Pulmonary artery endothelial cell (primary cell): ENCODE measurements at places on chromosomes 6 and 20. TPM values are rescaled to one million over a fixed set of nuclear protein-coding genes. Genes with fewer than 3 reads are reported as not detected.

DNA sequence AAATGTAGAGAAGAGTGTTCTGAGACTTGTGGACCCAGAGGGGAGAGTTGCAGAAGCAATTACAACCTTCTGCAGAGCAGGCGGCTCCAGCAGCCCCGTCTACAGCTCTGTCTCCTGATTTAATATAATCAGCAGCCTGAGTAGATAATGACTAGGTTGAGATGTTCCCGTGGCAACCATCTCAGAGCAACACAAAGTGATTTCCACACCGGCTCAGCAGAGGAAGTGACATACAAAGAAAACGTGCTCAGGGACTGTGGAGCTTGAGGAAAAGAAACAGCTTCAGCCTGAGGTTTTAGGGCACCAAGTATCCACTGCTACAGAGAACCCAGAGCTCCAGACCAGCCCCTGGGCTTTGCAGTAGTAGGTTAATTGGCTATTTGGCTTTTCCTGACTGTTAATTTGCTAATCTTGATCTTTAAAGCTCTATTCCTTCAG lies 136.4 kb downstream of the MTFR2 start:
- peak; percentile 84 for DNase-seq

DNA sequence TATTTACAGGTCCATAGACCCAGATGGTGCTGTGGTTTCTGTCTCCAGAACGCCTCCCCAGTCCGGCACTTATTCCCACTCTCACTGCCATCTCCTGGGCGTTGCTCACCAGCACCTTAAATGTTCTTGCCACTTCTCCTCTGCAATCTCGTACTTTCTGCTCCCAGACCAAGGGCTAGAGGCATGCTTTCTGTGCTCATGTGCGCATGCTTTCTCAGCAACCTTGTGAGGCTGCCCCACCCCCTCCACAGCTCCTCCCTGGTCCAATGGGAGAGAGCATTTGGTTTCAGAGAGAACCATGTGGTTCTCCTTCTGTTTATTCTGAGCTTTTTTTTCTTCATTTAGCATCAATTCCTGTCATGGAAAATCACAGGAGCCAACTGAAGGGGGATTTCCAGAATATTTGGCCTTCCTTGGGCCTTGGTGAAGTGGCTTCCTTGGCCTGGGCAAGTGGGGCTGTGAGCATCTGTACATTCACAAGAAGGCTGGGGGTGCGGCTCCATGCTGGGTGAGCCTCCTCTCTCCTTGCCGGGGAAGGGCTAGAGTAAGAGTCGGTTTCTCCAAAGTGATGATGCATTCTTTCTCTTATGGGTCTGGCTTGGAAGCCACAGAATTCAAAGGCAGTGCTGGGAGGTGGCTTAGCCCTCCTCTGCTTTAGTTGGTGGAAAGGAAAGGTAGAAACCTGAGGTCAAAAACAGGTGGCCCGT lies 66.6 kb downstream of the PHACTR3 start:
- no peak for DNase-seq

DNA sequence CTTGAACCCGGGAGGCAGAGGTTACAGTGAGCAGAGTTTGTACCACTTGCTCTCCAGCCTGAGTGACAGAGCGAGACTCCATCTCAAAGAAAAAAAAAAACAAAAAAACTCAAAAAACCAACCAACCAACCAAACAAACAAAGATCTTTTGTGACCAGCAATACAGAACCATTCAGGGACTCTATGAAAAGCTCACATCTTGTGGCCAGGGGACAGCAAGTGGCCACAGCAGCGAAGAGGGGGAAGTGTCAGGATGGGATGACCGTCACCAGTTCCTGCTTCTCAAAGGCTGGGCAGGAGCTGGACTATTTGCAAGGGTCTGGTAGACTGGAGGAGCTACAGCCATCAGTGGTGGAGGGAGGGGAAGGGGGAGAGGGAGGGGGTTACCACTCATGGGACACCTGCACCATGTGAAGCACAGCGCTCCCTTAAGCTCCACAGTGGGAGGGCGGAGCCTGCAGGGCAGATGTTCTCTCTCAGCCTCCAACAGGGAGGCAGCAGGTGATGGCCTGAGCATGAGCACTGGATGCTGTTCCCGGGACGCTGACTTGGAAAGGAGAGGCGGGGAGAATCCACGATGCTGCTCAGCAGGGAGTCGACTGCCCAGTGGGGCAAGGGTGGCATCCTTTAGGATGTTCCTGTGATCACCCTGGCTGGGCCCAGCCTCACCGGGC lies 19.7 kb upstream of the ULBP3 start:
- no peak for DNase-seq

DNA sequence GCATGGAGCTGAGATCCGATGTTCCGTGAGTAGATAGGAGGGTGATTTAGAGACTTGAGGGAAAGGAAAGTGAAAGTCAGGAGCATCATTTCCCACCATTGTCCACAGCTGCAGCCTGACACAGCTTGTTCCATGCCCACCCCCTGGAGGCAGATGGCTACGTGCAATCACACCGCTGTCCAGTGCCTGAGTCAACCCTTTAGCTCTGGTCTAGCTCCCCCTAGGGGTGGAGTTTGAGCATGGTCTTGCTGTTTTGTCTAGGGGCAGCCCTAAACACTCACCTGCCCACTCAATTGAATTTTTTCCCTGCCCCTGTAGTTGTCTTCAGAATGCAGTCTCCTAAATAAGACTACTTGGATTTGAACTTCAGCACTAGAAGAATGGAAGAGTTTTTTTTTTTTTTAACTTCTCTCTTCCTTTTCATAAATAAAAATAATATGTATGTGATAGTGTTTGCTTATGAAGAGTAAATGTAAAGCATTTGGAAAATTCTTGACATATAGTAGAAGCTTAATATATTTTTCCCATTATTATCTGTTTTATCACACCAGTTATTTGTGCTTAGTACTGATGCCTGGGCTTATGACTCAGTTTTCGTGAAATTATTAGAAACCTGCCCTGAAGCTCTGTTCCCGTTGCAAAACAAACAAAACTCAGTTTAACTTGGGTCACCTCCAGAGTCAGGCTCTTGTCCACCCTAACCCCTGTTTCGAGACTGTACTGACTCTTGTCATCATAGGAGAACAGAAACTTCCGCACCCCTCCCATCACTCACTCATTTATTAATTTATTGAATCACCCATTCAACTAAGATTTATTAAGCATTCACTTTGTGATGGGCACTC lies 814.8 kb downstream of the MAFB start:
- DNase-seq: no peak

GRCh38 chr20:36572701-36573102 lies 695 bp upstream of the TGIF2 start:
- DNase-seq: no peak

DNA sequence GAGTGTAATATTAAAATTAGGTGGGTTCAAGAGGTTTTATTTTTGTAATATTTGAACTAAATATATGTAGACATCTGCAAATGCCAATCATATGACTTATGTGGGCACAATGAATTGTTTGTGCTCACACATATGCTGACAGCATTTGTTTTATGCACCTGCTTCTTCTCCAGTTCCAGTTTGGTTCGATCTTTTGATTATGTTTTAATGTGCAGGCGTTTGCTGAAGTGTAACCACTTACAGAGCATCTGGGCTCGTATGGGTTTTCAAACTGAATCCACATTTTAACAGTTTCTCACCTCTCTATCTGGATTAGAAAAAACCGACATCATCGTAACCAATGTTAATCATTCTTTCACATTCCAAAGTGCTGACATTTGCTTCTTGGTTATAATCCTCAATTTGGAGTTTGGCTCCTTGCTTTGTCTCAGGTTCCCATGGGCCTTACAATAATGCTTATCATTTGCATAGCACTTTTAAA lies 129.1 kb upstream of the SPACA1 start:
- DNase-seq: no peak

DNA sequence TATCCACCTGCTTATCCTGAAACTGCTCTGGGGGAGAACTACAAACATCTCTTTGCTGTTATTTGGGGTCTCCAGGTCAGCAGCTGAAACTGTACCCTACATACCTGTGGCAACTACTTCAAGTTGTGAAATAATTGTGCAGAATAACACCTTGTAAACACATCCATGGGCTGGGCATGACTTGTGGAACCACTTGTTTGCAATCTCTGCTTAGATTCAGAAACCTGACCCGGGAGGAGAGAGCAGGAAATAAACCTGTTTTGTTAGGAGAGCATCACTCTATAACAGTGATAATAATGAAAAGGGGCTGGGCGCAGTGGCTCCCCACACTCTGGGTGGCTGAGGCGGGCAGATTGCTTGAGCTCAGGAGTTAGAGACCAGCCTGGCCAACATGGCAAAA lies 183.1 kb downstream of the NFATC2 start:
- no peak for DNase-seq

DNA sequence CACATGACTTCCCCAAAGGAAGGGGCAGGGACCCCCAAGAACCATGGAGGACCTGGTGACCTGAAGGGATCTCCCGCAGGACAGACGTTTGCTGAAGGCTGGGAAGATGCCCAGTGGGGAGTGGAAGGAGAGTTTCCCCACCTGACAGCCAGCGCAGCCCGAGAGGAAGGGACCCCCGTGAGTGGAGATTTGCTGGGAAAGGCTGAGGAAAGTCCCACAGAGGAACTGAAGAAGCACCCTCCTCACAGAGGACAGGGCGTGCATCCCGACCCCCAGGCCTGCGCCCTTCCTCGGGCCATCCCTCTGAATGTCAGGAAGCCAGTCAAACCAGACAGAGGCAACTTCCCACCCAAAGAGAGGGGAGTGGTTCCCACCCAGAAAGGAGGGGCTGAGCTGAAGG lies 29.6 kb upstream of the AAR2 start:
- DNase-seq: no peak

- DNase-seq: no peak
Measured at GRCh38 chr6:83055366-83055964, 10.2 kb downstream of the UBE3D start.

DNA sequence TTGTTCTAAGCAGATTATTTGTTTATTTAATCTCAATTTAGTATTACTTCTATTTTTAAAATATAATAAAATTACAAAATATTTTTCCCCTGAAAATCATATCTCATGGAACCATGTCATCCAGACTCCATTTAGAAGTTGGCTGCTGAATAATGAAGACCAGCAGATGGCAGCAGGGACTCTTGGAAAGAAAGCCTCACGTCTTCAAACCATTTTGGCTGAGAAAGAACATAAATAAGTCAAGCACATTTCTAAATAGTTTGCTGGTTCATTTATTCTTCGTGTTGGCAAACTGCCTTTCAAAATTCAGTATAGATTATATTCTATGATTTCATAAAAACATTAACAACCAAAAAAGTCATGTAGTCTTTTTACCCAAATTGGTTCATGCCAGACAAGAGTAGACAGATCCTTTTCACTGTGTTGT lies 71.7 kb downstream of the RCAN2 start:
- DNase-seq: peak; percentile 36

GRCh38 chr20:35669221-35669620 lies 4.5 kb upstream of the CPNE1 start:
- DNase-seq: no peak

DNA sequence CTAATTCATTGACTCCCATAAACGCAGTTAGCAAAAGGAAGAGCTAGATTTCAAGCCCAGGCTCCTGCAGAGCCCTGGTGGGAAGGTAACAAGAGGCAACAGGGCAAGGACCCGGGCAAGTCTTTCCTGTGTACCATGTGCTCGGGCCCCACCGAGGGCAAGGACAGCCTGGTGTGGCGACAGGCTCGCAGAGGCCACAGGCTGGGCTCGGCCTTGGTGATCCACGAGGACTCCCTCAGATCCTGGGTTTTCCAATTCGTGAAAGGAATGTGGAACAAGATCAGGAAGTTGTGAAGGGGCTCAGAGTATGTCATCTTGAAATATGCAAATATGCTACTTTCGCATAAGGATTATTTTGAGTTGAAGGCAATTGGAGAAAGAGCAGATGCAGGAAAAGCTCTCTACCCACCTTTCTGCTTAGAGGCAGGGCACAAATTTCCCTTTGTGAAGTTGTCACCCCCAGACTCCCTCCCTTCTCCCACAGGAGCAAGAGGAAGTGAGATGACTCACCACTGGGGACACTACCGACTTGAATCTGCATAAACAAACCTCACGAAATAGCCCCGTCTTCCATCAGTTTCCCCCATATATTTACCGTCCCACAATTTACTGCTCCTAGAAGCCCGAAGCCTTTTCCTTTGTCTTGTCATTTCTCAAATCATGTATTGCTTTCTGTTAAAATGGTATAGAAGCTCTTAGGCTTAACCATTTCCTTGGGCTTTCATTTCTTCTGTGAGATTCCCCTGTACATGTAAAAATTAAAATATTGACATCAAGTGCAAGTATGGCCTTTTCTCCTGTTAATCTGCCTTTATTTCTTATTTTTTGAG lies 79.0 kb downstream of the PSMG4 start:
- no peak for DNase-seq

DNA sequence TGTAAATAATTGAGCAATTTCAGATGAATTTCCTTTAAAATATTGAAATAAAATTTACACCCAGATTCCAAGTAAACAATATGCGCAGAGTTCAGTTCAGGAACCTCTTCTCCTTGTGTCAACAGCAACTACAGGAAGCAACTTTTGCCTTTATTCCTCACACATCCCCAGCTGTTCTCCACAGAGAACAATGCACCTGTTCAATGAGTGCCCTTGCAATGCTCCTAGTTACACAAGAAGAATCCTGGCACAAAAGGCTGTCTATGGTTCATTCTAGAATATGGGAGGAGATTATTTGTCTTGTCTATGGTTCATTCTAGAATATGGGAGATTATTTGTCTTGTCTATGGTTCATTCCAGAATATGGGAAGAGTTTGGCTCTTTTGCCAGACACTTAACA lies 454.9 kb downstream of the BTBD3 start:
- DNase-seq: no peak

The PAK5 gene
- total RNA-seq: not detected in 2 replicates

The NRSN1 gene
- not detected in 2 replicates for total RNA-seq

The EDN3 gene
- not detected in 2 replicates for total RNA-seq

The AKAP12 gene
- 285 and 309 TPM in 2 replicates for total RNA-seq

The NMBR gene
- total RNA-seq: 0.11 TPM in 1 of 2 replicates, not detected in the other

The AIF1 gene
- not detected in 2 replicates for total RNA-seq

The C6orf141 gene
- total RNA-seq: 2.8 and 6.0 TPM in 2 replicates
